Fibroblast of skin of scalp (primary cell): ENCODE measurements at places on chromosomes 6 and 20.
A peak's percentile ranks its signal among the peaks of the same experiment; 100 is the strongest.

DNA sequence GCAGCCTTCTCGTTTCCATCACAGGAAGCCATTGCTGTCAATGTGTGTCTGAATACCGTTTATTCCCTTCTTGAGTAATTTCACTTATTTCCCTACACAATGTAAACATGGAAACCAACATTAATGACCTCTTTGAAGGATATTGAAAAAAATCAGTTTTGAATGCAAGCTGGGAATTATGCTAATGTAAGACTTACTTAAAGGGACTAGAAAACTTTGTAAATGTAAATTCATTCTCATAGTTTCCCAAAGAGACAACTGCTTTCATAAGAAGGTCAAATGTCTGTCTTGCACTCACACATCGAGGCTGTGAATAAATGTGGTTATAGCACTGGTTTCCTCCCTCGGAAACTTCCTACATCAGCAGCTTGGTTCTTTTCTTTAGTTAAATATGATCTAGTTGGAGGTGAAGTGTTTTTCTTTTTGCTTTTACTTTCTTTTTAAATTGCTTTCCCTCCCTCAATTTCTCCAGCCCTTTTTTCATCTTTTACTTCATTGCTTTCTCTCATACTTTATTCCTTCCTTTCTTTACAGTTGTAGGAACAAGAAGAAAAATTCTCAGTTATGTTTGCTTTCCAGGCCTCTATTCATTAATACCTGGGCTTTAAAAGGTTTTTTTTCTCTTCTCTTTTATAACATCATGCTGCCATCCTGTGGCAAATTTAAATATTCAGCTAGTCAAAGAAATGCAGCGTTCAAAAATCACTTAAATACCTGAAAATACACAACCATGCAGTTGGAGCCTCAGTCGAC lies 108.3 kb downstream of the TNFAIP3 start:
- no peak for DNase-seq

DNA sequence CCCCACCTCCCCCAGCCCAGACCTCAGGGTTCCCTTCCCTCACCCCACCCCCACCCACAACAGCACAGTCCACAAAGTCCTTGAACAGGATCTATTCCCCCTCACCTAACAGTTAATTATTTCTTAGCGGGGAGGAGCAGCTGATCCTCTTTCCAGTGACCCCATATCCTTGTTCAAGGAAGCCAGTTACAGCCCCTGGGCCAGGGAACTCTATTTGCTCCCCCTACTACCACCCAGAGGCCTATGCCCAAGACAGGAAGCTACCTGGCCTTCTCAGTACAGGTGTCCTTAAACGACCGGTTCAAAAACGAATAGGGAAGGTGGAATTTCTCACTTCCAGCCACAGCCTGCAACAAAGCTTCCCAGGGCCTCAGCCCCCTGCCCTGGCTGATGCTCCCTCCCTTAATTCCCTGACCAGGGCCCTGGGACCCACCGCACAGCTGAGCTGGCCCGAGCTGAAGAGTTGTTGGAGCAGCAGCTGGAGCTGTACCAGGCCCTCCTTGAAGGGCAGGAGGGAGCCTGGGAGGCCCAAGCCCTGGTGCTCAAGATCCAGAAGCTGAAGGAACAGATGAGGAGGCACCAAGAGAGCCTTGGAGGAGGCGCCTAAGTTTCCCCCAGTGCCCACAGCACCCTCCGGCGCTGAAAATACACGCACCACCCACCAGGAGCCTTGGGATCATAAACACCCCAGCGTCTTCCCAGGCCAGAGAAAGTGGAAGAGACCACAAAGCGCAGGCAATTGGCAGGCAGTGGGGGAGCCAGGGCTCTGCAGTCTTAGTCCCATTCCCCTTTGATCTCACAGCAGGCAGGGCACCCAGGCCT lies 778 bp downstream of the MCCD1 start:
- DNase-seq = no peak

DNA sequence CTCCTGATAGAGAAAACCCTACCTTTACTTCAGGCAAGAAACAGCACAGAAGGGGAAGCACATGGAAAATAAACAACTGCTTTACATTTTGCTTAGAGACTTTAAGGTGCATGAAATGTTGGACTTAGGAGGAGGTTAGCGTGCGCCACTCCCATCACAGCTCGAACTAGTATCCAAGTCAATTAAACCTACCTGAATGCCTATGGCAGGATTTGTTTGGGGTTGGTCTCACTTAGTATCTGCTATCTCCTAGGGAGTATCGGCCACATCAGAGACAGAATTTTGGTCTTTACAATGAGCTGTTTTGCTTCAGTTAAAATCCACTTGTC lies 12.0 kb downstream of the CYP24A1 start:
- no peak for DNase-seq

GRCh38 chr6:137230547-137230946 lies 11.4 kb upstream of the IFNGR1 start:
- no peak for DNase-seq

DNA sequence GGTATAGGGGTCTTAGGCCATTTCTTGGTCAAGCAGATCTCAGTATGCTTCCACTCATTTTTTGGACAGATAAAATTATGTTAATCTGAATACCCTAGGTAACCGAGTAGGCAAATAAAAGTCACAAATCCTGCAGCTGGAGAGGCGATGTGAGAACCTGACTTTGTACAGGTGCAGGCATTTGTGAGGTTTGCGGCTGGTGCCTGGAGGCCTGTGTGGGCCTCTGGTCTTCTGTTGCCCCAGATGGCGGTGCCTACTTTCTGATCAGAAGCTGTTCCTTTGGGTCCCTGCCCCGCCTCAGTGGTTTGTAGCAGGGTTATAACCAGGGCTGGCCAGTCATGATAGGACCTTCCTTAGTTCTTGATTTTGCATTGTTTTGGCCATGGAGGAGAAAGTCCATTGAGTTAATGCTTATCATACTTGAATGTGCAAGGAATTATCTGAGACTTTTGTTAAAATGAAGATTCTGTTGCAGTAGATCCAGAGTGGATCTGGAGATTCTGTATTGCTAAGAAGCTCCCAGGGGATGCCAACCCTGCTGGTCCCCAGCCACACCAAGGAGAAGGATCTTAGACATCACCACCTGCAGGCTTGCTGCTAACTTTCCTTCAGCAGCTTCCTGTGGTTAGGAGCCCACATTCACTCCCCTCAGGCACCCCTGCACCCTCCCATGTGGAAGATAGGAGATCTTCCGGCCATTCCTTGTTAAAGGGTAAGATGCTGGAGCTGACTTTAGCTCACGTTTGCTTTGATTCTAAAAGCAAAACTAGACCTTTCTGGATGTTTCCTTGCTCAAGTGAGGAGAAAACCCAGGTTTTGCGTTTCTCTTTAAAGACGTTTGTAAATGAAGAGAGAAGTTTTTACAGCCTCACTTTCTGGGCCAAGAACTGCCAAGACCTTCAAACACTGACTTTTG lies 50.7 kb downstream of the LRRC1 start:
- no peak for DNase-seq

DNA sequence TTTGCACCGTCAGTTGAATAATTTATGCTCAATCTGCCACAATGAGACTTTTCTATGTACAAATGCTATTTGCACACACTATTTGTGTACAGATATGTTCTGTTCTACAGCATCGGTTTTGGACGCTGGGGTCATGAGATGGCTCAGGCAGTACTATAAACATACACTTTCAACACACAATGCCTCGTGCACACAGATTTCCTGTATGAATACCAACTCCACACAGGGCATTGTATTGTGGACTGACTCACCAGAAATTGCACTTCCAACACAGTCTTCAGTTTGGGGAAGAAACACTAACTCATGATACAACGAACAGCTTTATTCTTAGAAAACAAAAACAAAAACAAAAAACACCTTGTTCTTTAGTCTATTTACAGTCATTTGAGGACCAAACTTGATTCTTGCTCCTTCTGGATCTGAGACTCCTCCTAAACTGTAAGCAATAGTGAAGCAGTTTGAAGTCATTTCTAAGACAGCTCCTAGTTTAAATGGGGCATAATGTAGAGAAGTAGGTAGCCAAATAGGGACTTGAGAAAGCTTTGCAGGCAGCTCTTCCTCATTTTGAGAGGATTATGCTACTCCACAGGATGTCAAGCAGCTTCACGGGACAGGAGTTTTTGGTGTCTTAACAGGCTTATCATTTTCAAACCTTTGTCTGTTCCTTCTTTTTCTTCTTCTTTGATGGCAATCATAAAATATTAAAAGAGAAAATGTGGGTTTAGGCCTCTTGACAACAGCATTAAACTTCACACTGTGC lies 33.7 kb downstream of the GJA10 start:
- no peak for DNase-seq

- no peak for DNase-seq
Observed at GRCh38 chr6:75307364-75308004, 22.9 kb upstream of the TMEM30A start.

DNA sequence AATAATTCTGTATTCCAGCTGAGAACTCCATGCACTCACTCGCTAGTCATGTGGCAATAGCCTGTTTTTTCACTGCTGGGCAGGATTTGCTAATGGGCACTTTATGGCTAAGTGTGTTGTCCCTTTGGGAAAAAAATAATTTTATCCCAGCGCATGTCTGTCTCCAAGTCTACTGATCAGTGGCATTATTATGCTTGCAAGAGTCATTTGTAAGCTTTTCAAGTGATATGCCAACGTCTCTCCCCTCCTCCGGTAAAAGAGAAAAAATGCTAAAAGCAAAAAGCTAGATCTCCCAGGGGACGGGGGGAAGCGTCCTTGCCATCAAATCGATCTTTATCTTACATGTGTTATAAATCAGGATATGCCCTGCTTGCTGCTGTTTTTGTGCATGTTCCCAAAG lies 407.7 kb downstream of the CDH26 start:
- DNase-seq = no peak

- DNase-seq = no peak
Observed at GRCh38 chr20:44641325-44641724, 10.2 kb downstream of the ADA start.

- peak; percentile 37 for DNase-seq
Observed at GRCh38 chr6:17281497-17282481, 628 bp downstream of the RBM24 start.

DNA sequence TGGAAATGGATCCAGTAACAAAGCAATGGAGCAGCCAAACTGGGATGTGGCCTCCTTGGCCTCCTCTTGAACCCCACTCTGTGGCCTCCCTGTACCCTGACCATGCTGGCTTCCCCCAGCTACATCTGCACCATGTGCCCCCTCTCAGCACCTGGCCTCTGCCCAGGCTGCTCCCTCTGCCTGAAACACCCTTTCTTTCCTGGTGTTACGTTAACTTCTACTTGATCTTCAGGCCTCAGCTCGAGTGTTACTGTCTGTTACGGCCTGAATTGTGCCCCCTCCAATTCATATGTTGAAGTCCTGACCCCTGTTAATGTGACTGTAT lies 30.2 kb downstream of the NOL4L start:
- DNase-seq = no peak

DNA sequence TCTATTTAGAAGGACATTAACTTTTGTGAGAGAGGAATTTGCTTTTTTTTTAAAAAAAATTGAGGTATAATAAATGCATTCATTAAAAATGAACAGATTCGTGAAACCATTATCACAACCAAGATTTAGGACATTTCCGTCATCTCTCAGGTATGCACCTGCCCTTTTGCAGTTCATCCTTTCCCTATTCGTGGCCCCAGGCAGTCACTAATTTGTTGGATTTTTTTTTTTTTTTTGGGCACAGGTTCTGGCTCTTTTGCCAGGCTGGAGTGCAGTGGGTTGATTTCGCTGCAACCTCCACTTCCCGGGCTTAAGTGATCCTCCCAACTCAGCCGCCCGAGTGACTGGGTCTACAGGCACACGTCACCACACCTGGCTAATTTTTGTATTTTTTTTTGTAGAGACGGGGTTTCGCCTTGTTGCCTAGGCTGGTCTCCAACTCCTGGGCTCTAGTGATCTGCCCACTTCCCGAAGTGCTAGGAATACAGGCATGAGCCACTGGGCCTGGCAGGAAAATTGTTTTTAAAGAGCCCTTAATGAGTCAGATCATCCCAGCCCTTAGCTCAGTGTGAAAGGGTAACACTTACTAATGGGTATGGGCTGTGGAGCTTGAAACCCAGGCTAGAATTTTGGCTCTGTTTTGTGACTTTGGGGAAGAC lies 9.2 kb downstream of the PHF3 start:
- peak; percentile 21 for DNase-seq

DNA sequence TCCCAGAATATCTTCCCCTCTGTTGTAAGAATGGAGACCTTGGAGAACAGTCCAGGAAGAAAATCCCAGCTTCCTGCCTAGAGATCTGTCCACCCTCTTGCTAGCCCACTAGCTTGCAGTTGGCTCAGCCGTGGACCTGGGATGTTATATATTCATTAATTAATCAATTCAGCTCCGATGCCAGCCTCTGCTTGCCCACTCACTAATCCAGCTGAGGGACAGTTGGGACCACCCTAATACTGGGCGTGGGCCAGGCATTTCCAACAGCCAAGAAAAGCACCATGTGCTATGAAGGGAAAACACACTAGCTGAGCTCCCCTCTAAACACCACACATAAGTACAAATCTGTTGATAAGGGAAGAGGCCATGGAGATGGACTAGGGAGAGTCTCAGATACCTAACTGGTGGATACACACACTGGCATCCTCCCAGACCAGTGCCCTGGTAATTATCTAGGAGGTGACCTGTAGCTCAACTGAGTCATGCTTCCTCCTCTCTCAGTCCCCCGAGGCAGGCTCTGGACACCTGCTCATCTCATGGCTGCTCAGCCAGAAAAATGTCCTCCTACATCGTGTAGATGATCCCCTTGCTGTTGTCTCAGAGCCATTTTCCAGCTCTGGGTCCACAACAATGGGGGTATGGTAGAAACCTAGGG lies 78.9 kb downstream of the ANKRD60 start:
- DNase-seq = no peak

DNA sequence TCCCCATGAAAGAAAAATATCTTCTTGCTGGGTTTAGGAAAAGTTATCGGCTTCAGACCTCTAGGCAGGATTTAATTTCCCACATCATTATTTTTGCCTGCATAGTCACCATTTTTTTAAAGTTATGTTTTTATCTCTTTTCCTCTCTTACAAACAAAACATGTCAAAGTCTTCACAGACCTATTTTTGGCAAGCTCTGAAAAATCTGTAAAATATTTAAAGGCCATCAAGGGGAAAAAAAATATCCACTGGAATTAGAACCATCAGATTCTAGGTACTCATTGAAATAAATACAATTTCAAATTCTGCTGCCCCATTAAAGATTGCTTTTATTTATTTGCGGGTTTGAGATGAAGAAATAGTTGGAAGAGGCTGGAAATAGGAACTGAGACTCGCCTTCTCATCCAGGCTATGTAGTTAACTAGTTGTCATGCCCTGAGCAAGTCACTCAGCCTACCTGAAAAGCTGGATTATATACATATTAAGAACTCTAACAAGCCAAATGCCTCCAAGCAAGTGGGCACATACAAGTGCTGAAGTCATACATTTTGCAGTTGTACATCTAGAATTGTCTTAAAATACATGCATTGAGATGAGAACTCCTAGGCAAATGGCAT lies 101.7 kb upstream of the SASH1 start:
- DNase-seq = peak; percentile 46

- DNase-seq = no peak
Observed at GRCh38 chr6:71134929-71135642, 153.5 kb upstream of the OGFRL1 start.

- DNase-seq = peak; percentile 79
Observed at GRCh38 chr6:37141281-37142049, 28.5 kb upstream of the PIM1 start.

DNA sequence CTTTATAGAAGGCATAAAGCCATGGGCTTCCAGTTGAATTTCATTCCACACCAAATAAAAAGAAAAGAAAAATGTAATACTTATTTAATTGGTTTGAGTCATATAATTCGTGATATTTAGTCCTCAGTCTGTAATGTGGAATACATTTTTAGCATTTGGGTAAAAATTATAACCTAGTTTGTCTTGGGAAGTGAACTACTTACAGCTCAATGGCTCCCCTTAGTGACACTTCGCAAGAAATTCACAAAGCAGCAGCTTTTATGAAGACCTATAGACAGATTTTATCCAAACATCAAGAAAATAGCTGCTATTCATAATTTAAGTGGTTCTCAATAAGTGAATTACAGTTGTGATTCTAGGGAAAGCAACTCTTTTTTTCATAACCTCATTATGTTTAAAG lies 72.1 kb downstream of the RSPO3 start:
- peak; percentile 68 for DNase-seq
